ENCODE measurements at places on chromosomes 3 and 15. TPM values are rescaled to one million over a fixed set of nuclear protein-coding genes. Genes with fewer than 3 reads are reported as not detected.
A peak's percentile ranks its signal among the peaks of the same experiment; 100 is the strongest.

GRCh38 chr3:195151866-195152541 lies 119.0 kb downstream of the XXYLT1 start:
- DNase-seq: peak; percentile 82

GRCh38 chr3:168427835-168428475 lies 332.2 kb upstream of the GOLIM4 start:
- DNase-seq: no peak

DNA sequence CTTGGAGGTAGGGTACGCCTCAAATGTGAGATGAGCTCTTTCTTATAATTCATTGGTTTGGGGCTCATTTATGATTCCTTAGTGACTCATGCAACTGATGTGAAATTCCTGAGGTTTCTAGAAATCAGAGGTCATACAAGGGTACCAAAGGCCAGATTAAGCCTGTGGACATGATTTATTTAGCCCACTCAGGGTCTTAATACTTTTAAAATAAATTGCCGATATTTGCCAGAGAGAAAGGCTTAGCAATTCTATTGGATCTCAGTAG lies 289.0 kb downstream of the NEK10 start:
- DNase-seq: no peak

GRCh38 chr3:122055215-122055614 lies at the start of gene CD86:
CD86 (plus strand) TSS chr3:122055362; CDS start chr3:122055490, 128 bp downstream.
- DNase-seq: no peak

DNA sequence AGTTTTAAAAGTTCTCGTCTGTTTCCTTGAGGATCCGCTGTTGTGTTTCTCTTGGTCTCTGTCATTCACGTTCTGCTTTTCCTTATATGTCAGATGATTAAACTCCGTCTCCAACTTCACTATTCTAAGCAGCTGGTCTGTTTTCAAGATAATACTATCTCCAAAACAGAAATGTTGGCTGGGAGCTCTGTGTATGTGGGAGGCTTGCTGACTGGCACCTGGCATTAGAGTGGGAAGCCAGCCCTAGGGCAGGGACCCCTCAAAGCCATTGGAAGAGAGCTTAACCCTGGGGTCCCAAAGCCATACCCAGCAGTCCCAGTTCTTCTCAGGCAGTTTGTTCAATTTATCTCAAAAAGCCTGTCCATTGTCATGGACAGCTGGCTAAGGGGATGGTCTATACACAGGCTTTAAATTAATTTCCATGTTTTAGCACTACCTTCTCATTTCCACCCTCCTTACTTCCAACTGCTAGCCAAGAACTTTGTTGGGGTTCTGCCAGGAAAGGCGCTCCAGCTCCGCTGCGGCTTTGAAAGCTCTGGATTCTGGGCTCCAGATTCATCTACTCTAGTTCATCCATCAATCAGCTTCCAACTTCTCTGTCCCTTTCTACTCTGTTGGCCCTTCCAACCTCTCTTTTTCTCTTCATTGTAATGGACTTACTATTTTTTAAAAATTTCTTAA lies 9.2 kb downstream of the BTBD1 start:
- DNase-seq: peak; percentile 63

DNA sequence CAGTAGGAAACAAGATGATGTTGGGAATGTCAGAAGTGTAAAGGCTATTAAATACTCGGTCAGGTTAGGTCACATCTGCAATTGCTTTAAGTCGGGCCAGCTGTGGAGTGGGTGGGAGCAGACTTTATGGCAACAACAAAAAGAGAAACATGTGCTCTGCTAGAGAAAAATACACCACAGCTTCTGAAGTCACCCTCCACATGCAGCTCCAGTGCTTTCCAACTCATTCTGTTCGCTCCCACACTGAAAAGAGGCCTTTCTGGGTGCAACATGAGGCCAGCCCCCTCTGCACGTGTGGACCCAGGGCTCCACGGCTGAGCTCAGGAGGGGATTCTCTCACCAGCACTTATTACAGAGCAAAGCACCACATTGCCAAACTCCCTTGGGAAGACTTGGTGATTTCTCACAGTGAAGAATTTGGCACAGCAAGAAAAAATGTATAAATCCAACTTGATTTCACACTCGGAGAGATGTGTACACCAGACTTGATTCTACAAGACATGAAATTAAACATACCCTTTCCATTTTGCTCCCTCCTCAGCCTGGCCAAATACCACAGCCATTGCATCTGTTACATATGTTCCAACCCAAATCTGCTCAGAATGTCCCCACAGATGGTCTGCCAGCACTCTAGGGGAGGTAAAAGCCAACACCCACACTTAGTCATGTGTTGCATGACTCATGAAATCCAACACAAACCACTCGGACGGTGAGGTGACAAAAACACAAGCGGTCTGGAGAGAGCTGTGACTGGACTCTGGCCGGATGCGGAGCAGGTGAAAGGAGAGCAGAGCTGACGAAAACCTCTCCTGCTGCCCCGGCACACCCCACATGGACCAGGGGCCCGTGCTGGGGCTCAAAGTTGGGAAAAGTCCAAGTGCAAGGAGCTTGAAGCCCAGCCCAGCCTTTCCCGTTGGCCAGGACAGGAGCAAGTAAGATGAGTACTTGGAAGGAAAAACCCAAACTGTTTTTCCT lies 74.6 kb downstream of the ITGB5 start:
- DNase-seq: peak; percentile 99

GRCh38 chr15:89912674-89913396 lies at the start of gene ARPIN:
ARPIN (minus strand) TSS chr15:89912952; CDS start chr15:89912835, 117 bp downstream.
- peak; percentile 47 for DNase-seq

DNA sequence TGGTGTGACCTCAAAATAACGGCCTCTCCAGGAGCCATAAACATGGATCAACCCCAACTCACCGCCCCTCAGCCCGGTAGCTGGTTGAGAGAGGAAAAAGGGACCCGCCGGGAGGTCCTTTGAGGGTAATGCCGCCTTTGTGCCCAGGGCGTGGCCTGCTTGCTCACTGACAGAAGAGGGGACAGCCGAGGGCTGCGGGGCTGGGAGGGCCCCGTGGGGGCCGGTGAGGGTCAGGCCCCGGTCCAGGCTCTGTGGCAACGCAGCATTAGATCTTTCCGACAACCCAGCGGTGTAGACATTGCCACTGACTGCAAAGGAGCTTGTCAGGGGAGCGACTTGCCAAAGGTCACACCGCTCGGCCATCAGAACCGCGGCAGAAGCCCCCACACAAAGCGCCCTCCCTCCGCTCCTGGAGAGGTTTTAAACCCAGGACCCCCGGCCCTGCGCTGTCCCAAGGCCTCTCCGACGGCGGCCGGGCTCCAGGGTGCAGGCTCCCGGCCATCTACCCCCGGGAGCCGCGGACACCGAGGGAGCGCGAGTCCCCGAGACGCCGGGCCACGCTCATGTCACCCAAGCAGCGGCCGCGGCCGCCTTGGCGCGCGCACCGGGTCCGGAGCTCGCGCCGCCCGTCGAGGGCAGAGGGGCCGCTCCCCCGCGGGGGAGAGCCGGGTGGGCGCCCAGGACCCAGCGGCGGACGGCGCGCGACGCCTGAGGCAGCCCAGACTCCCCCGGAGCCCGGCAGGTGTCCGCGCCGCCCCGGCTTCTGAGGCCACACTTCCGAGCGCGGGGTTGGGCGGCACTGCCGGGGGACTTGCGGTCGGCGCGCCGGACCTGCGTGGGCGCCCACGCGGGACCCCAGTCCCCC lies 975 bp downstream of the PCSK6 start:
- no peak for DNase-seq

GRCh38 chr3:140972833-140973232 lies 31.2 kb downstream of the SLC25A36 start:
- peak; percentile 32 for DNase-seq

GRCh38 chr3:178060407-178060806 lies 475.8 kb upstream of the KCNMB2 start:
- DNase-seq: peak; percentile 92

DNA sequence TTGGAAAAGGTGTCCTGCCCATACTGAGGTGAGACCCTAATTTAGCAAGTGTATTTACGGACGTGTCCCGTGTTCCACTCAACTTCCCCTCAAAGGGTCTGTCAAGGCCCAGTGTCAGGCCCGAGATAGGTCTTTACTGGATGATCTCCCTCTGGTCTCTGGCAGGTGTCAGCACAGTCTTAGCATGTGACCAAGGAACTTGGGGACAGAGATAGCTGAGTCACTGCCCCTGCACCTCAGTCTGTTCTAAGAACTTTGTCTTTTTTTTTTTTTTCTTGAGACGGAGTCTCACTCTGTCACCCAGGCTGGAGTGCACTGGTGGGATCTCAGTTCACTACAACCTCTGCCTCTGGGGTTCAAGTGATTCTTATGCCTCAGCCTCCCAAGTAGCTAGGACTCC lies 32.1 kb upstream of the ALPK3 start:
- no peak for DNase-seq

- DNase-seq: no peak
Observed at GRCh38 chr3:108051005-108051404, 39.8 kb downstream of the CD47 start.

DNA sequence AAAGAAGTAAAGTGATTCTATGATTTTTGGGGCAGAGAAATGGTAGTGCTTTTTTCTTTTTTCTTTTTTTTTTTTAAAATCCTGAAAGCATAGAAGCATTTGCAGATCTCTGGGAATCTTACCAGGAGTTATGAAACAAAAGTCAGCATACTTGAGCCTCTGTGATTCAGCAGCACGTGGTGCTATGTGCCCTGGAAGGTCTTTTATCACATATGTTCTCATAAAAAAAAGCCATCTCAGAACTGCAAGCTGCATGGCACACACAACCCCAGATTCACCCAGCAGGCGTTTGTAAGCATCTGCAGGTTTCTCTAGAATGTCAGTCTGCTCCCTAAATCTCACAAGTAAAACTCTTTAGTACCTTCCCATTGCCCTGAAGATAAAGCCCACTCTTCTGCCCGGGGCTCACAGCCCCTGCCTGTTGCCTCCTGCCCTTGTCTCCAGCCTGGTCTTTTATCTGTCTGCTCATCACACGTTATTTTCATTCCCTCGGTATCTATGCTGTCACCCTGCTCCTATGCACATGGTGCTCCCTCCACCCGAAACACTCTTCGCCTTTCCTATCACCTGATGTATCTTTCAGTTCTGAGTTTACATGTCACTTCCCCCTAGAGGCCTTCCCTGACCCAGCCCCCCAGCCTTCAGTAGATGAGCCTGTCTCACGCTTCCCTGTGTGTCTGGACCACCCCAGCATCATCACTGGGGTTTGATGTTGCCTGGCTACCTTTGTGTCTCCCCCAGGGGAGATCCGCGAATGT lies 72.4 kb downstream of the CHDH start:
- peak; percentile 97 for DNase-seq

GRCh38 chr3:104396974-104397669 lies 969.6 kb upstream of the ALCAM start:
- DNase-seq: peak; percentile 21

GRCh38 chr15:79408041-79408440 lies 24.1 kb upstream of the MINAR1 start:
- no peak for DNase-seq

DNA sequence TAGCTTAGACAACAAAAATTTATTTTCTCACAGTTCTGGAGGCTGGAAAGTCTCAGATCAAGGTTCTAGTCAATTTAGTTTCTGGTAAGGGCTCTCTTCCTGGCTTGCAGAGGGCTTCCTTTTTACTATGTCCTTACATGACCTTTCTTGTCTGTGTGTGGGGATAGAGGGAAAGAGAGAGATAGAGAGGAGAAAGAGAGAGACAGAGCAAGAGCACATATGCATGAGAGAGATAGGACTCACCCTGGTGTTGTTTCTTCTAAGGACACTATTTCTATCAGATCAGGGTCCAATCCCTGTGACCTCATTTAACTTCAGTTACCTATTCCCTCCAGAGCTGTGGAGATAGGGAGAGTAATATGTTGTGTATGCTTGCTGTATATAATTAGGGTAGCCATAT lies 44.9 kb upstream of the TEX9 start:
- no peak for DNase-seq

DNA sequence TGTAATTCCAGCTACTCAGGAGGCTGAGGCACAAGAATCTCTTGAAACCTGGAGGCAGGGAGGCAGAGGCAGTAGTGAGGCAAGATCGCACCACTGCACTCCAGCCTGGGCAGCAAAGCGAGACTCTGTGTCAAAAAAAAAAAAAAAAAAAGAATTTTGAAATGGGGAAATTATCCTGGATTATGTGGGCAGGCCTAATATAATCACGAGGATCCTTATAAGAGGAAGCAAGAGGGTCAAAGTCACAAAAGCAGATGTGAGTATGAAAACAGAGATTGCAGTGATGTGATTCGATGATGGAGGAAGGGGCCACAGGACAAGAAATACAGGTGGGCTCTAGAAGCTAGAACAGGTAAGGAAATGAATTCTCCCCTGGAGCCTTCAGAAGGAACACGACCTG lies 159.6 kb downstream of the LEKR1 start:
- no peak for DNase-seq

GRCh38 chr3:71087143-71088018 lies 496.1 kb downstream of the FOXP1 start:
- DNase-seq: no peak

DNA sequence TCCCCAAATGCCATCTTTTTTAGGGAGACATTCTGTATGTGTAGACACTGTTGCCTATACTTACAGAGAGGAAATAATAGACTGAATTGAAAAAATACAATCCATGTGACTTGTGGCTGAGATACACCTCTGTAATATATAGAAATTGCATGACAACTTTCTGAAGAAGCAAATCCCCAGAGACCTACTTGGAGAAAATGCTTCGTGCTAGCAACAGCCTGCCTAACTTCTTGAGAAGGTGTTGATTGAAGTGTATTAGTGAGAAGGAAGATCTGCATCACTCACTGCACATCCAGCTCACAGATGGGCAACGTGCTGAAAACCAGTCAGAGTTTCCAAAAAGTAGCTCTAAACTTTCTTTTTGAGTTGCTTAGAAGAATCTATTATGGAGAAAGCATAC lies 404.1 kb downstream of the EPHB1 start:
- no peak for DNase-seq

- no peak for DNase-seq
Observed at GRCh38 chr3:31288641-31289100, 244.1 kb upstream of the STT3B start.

DNA sequence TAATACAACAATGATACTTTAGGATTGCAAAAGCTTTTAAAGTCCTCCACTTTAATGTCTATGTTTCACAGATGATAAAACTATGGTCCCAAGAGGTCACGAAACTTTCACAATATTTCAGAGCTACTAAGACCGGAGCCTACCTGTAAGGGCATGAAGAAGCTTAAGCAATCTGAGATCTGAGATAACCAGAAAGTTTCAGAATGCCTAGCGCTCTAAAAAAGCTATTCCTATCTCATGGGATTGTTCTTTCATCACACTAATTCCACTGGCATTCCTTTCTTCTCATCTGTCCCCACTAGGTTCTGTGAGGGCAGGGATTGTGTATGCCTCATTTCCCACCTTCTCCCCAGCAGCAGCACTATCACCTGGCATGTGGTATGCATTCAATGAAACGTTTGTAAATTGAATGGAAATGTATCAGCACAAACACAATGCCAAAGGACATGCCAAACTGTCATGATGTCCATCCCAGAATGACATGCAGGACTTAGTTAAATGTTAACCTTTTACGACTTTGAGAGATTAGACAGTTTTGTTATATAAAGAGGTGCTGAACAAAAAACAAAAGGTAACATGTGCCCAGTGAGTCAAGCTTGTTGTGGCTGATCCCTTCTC lies 104.7 kb upstream of the NR2F2 start:
- DNase-seq: no peak

Gene CLRN1
- not detected for total RNA-seq

Gene P2RY13
- not detected for total RNA-seq

Gene GTF2E1
- total RNA-seq: 16.9 TPM

Gene PDZRN3
- 40.5 TPM for total RNA-seq

Gene RAB5A
- 13.7 TPM for total RNA-seq

Gene THOC7
- total RNA-seq: 44.9 TPM

Gene CCR8
- not detected for total RNA-seq

Gene GPR62
- total RNA-seq: not detected
